H54 (cell line): ENCODE measurements at places on chromosomes 12 and 14.
A peak's percentile ranks its signal among the peaks of the same experiment; 100 is the strongest.

DNA sequence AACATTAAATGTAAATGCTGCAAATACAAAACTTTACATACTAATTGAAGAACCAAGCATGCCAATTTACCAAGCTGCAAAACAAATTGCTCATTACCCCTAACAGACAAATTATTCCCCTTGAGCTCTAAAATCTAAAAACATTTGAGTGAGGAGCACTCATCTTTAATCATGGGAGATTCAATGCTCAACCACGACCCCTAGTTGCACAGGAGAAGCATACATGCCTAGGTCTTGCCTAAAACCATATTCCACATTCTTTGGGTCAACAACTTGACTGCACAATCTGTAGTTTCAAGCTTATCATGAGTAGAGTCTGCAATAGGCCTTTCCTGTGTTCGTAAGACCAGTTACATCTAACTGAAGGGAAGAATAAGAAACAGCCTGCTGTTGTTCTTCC lies 69.7 kb downstream of the MGAT4C start:
- no peak for DNase-seq

GRCh38 chr12:15544589-15544988 lies 222.3 kb downstream of the PTPRO start:
- DNase-seq = no peak

- peak; percentile 33 for DNase-seq
These were observed 572 bp upstream of the RASSF8 start for GRCh38 chr12:25957793-25958427.

DNA sequence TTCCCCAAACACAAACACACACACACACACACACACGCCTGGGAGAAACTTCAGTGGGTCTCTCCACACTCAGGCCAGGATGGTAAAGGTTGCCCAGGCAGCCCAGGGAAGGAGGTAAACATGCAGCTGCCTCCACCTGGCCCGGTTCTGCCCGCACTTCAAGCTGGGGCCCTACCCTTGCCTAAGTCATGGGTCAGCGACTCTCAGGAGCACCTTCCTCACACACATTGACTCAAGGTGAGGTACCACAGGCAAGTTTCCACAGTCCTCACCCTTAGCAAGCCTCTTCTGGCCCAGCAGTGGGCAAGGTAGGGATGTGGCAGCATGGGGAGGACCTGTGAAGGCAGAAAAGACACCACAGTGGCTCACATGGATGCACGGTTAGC lies 14.1 kb upstream of the FAIM2 start:
- no peak for DNase-seq

GRCh38 chr14:96925422-96925821 lies 128.2 kb downstream of the VRK1 start:
- no peak for DNase-seq
